ENCODE measurements at places on chromosomes 3 and 15.

DNA sequence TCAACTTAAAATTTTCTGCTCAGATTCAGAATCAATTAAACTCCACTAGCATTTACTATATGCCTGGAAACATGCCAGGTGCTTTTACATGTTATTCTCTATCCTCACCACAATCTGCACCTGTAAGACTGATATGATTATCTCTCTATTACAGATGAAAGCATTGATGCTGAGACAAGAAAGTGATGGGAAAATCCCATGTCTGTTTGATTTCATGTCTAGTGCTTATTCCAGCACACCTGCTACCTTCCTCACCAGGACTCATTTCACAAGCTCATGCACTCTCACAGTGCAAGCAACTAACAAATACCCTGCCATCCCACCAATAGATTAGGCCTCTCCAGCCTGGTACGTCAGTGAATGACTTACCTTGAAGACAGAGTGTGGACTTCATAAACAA lies 25.0 kb upstream of the BCL6 start:
- DNase-seq, result no peak

GRCh38 chr15:101407439-101407838 lies 82.1 kb downstream of the PCSK6 start:
- DNase-seq, result no peak

DNA sequence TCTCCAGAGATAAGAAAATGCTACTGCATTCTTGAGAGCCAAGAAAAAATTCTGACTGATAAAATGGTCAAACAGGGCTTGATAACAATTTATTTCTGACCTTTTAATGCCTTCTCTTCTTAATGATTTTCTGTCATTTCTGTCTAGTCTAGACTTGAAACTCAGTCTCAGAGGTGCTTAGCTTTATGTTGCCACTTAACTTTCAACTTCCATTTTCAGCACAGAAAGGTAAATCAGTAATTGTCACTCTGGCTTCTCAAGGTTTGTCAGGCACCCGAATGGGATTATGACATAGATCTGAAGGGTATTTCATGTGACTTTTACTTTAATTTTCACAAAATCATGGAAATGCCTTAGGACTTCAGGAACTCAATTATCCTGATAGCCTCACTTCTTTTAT lies 155.4 kb upstream of the GBE1 start:
- no peak for DNase-seq

DNA sequence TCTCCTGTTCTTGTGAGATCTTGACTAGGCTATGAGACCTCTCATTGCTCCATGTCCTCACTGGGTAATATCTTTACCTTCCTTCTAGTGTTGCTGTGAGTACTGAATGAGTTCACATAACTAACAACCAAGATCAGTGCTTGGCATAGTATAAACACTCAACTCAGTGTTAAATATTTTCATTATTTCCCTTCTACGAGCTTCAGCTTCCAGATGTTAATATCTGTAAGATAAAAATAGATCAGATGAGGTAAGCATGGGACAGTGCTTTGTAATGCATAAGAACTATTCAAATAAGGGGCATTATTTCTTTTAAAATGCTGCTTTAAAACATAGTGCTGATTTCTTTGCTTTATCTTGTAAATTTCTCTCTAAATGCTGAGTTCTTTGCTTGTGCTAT lies 130.8 kb downstream of the DIPK2A start:
- no peak for DNase-seq

DNA sequence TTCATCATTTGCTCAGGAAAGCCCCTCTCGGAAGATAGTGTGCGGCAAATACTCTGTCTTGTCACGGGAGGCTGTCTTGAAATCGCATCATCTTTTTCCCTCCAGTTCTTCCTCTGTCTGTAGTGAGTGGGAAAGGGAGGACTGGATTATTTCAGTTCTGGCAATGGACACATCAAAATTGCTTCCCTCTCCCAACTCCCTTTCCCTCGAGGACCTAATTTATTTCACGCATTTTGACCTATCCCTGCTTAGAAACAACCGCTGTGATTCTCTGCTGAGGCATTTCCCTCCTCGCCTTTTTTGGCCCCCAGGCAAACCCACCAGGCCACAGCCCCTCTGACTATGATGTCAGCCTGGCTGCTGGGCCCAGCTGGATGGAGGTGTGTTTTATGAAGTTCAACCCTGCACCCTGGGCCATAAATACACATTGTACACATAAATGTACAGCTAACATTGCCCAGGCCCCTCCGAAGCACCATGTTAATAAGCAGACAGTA lies 138.7 kb upstream of the LRTM1 start:
- no peak for DNase-seq

Measured in HuH-7.5 (cell line).